ENCODE measurements at places on chromosomes 2 and 18. TPM values are rescaled to one million over a fixed set of nuclear protein-coding genes. Genes with fewer than 3 reads are reported as not detected.

DNA sequence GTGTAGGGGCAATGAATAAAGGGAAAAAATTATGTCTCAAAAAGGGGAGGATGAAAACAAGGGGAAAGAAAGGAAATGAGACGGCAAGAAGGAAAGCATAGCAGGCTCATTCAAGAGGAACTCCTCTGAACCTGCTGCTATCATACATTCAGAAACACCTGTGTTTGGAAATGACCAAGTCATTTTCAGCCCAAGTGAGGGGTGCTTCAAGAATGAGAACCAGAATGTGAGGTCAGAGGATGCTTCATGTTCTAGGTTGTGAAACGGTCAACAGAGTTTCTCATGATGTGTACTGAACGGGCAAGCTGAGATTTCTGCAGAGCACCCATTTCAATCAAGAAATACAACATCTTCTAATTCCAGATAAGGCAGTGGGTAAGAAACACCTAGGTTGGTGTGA lies 1367.2 kb upstream of the CELF4 start:
- DNase-seq, result no peak

ACMSD gene
- not detected for total RNA-seq

RBM44 gene
- 1.7 TPM for total RNA-seq

DNA sequence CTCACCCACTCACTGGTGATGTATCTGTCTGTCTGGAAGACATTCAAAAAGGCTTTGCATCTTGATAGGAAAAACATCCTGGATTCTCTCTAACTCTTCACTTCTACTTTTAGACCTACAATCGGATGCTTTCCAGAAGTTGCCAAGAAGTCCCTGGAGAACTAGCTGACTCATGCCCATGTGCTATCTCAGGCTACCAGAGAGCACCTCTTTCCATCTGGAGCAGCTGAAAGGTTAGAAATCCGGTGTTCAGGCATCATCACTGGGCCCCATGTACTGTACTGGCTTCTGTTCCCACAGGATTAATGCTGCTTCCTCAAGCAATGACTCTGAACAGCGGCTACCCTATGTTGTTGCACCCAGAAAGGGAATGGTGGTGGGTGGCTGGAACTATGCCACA lies 259.0 kb downstream of the NBAS start:
- DNase-seq, result peak; percentile 30

DNA sequence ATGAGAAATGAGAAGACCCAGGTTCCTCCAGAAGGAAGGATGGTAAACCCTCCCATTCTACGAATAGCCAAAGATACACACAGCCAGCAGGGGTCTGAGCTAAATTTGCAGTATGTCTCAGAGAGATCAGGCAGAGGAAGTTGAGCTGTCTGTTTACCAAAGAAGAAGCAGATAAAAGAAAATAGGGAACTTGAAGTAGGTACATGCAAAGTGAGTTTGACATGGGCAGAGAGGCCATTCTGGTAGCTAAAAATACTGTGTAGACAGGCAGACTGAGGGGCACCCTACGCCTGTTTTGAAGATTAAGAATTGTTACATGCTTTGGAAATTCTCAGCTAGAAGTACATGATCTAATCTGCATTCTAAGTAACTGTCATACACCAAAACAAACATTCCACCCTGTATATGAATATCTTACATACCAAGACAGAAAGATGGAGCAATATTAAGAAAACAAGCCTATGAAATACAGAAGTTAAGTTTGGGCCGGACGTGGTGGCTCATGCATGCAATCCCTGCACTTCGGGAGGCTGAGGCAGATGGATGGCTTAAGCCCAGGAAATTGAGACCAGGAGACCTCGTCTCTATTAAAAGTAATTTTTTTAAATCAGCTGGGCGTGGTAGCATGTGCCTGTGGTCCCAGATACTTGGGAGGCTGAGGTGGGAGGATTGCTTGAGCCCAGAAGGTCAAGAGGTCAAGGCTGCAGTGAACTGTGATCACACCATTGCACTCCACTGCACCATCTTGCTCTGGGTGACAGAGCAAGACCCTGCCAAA lies 157.9 kb downstream of the ANKRD44 start:
- DNase-seq, result no peak

DNA sequence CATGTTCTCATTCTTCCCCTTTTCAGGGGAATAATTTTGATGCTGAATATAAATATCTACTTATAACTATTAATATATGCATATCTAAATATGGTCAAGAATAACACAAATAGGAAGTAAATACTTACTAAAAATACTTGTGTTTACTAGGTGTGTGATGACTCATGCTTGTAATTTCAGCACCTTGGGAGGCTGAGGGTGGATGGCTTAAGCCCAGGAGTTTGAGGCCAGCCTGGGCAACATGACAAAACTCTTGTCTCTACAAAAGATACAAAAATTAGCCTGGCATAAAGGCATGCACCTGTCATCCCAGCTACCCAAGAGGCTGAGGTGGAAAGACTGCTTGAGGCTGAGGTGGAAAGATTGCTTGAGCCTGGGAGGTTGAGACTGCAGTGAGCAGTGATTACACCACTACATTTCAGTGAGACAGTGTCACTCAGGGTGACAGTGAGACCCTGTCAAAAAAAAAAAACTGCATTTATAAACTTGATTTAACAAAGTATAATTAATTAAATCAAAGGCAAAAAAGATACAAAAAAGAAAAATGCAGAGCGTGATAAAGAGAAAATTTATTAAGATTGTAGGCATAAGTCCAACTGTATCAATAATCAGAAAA lies 703.1 kb upstream of the VRK2 start:
- DNase-seq, result no peak

TMEM169 gene
- total RNA-seq, result 2.9 TPM

CHST9 gene
- total RNA-seq, result not detected

DNA sequence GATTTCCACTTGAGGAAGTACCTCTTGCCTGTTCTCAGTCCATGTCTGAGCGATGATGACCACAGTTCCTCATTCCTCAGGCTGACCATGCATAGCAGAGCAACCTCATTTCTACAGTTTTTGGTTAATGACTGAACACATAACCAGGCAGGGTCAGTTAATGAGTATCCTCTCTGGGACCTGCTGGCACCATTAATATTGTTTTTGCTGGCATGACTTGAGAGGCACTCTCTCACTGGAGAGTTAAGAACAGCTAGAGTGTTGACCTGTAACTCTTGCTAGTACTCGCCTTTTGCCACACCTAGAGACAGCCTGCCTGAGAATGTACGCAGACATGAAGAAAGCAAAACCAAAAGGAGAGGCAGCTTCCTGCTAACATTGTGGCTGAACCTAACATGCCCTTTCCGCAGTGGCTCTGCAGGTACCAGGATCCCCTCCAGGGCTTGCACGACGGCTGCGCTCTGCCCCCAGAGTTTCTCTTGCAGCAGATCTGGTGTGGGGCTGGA lies 23.9 kb downstream of the PECR start:
- no peak for DNase-seq

SMYD1 gene
- total RNA-seq, result not detected

DNA sequence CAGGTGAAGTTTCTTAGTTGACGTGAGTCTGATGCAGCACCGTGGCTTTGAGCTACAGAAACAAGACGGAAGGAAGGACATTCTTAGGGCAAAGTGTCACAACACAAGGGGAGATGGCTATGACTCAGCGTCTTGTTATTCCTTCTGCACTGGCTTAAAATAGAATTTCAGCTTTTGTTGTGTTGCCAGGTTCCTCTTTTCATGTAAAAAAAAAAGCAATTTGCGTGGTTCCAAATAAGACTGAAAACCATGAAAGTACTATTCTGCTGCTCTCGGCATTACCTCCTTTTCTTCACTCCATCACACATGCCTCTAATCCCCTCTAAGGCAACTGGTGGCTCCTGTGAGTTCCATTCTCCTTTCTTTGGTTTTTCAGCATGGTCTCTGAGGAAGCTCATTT lies 150.1 kb downstream of the ANTXR1 start:
- peak; percentile 93 for DNase-seq

Data from RPMI7951 (cell line).